ENCODE measurements at places on chromosomes 11 and 22.

- DNase-seq, result no peak
These were observed 40.2 kb upstream of the FGF3 start for GRCh38 chr11:69859275-69859934.

DNA sequence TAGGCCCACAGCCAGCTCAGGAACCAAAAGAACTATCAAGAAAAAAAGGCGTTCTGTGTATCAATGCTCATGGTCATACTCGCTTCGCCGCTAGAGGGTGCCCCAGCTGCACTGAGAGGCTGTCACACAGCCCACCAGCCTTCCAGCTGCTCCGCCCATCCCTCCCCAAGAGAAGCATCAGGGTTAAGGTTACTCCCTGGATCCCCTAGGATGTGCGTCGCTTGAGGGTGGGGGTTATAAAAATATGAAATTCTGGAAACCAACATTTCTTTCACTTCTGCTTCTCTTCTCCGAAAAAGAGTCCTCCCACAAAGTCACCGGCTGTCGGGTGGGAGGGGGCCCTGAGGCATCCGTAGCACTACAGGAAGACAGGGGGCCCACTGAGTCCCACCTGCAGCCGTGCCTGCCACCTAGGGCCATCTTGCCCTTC is 1.7 kb downstream of the CBX6 start:
- peak; percentile 78 for DNase-seq

GRCh38 chr11:68013611-68014156 is 3.6 kb downstream of the ALDH3B1 start:
- no peak for DNase-seq

DNA sequence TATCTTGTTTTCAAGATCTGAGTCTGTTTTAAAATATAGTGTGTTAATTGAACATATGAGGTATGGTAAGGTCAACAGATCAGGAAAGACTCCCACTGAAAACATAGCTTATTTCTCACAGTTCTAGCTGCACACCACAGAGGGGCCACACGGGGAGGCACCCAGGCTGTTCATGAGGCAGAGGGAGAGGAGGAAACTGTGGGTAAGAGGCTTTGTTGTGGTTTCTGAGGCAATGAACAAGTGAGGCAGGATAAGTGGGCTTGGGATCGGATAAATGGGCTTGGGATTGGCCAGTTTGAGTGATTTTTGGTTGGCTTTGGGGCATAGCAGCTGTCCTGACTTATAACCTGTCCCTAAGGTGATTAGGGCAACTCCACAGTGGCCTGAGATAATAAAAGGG is 242.1 kb downstream of the LUZP2 start:
- DNase-seq, result no peak
